ENCODE measurements at places on chromosomes 2 and 18. TPM values are rescaled to one million over a fixed set of nuclear protein-coding genes. Genes with fewer than 3 reads are reported as not detected.

The PIEZO2 gene
- 0.35 TPM for total RNA-seq

The KCNIP3 gene
- not detected for total RNA-seq

The AMMECR1L gene
- total RNA-seq: 19.6 TPM

The CD207 gene
- total RNA-seq: not detected

The B3GNT7 gene
- total RNA-seq: 0.40 TPM

The GORASP2 gene
- total RNA-seq: 104 TPM

The FAM228A gene
- not detected for total RNA-seq

The E2F6 gene
- total RNA-seq: 23.2 TPM

The SGPP2 gene
- 7.2 TPM for total RNA-seq

The GRHL1 gene
- 1.3 TPM for total RNA-seq

The ZNF385B gene
- total RNA-seq: 0.08 TPM

The COL5A2 gene
- 9.5 TPM for total RNA-seq

The DCC gene
- not detected for total RNA-seq

GRCh38 chr2:196750977-196751631 is 48.4 kb downstream of the GTF3C3 start:
- DNase-seq: peak; percentile 52

GRCh38 chr2:175004730-175004979 is 526 bp downstream of the CHN1 start:
- no peak for DNase-seq

DNA sequence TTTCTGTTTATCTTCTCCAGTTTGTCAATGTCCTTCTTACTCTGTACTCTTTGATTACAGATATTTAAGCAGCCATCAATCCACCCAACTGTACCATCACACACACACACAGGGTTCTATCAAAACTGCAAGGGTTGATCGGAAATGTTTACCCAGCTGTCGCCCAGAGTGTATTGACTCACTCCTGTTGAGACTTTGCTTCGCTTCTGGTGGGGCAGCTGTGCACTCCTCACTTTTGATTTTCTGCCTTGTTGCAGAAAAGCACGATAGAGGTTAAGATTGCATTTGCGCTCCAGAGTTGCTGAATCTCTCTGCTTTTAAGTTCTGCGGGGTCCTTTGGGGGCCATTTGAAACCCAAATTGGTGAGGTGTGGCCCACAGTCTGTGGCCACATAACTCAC is 216.2 kb downstream of the SETBP1 start:
- DNase-seq: no peak

DNA sequence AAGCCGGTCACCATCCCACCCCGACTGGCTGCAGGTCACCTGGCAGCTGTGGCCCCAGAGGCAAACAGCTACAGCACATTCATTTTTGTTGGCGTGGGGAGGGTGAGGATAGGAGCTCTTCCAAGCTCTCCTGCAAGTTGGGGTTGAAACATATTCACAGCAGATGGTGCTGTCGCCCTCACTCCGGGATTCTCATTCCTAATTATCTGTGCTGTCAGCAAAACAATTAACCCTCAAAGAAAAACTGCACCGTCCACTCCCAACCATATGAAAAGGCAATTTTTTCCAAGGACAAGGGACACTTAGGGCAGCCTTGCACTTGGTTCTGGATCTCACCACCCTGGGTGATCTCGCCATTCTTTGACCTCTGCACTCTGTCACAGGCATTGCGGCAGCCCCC is 68.6 kb downstream of the ZBTB7C start:
- DNase-seq: no peak

GRCh38 chr2:9668687-9669345 is 38.0 kb upstream of the YWHAQ start:
- DNase-seq: no peak

DNA sequence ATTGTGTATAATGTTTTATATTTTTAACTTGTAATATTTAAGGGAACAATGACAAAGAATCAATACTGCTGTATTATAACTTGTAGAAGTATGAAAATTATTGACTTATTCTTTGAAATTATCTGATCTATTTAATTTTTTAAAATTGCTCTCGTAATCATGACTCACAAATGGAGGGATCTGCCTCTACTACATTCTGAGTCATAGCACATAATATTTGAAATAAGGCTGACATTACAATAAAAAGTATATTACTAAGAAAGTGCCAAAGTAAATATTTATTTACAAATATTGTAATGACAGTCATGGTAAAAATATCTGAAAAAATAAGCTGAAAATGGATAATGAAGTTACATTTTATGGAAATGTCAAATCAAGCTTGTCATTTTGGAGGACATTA is 1144.6 kb upstream of the CDH2 start:
- DNase-seq: no peak

GRCh38 chr2:2579814-2580213 is 248.7 kb upstream of the MYT1L start:
- DNase-seq: no peak

GRCh38 chr2:220162320-220162719 is 534.9 kb downstream of the SLC4A3 start:
- DNase-seq: no peak

DNA sequence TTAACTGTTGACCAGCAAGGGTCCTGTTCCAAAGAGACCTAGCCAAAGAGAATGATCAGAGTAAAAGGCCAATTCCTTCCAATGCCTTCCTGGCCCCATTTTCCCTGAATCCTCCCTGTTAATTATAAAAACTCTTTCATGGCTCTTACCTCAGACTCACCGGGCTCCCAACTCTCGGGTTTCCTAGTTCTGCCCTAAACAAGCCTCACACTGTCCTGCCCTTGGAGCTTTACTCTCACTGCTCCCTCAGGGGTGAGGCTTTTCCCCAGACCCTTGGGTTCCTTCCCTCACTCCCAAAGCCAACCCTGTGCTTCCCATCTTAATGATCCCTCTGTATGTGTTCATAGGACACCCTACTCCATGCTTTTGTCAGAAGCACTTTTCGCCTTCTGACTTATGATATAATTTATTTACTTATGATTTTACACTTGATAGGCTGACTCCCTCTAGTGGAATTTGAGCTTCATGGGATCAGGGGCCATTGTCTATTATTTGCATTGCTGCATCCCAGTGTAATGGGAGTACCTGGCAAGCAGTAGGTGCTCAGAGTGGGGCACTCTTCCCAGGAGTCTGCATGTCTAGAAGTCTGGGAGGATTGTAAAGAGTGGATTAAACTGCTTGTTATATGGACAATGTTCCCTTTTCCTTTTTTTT is 29.9 kb upstream of the ZNG1B start:
- no peak for DNase-seq

- DNase-seq: no peak
These were observed 6.6 kb downstream of the GKN2 start for GRCh38 chr2:68946117-68946516.

DNA sequence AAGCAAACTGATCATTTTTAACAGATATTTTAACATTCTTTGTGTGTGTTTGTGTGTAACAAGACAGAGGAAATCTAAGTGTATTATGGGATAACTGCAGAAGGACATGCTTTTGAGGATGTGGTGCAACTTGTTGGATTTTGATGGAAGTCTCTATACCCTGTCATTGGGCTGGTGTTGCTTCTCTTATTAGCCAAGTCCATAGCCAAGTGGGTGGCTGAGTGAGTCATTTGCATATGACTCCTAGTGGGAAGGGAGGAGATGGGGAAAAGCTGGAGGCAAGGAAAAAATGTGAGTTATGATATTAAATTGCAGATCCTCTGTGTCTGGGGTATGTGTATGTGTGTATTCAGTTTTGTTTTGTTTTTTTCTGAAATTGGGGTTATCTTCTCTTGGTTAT is 879.9 kb downstream of the DCC start:
- DNase-seq: no peak

DNA sequence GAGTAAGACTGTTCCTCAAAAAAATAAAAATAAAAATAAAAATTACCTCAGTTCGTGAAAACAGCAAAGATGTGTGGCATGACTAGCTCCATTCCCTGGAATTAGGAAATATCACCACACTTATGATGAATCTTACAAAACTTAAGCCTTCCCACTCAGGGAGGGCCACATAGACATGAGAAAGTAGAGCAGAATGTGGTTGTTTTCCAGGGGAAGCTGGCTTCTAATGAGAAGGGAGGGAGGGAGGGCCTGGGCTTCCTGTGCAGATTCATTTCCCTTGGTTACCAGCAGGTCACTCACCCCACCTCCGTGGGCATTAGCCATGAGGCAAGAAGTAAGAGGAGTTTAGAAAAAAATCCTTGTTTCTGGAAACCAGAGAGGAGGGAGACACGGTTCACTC is 95.9 kb upstream of the RMDN2 start:
- no peak for DNase-seq

GRCh38 chr2:28108143-28108542 is 217.6 kb downstream of the BABAM2 start:
- DNase-seq: no peak

- no peak for DNase-seq
These were observed 115.2 kb downstream of the ZEB2 start for GRCh38 chr2:144404586-144405314.

- no peak for DNase-seq
These were observed 10.8 kb downstream of the BUB1 start for GRCh38 chr2:110667071-110667470.

DNA sequence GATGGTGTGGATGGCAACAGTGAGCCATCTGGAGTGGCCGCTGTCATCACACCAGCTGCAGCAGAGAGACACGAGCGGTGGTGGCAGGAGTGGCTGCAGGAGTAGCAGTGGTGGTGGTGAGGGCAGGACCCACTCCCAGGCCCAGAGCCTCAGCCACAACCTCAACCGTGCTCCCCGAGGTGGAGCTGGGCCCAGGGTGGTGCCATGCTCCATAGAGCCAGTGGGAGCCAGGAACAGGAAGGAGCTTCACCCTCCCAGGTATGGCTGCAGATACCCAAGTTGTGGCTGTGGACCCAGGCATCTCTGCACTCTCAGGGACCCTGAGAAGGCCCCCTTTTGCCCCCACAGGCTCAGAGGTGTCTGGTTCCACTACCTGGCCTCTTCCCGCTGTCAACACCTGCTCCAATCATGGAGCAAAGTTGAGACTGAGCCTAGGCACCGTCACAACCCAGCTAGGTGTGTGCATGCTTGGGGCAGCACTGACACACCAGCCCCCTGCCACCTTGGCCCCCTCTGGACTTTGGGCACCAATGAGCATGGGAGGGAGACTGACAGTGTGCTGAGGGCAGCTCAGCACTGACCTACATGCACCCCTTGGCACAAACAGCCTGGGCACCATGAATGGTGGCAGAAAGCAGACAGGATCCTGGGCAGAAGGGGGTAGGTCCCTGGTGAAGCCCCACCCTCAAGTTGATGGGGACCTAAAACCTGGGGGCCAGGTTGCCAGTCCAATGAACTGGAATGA is 188.9 kb downstream of the NDUFA10 start:
- DNase-seq: no peak

DNA sequence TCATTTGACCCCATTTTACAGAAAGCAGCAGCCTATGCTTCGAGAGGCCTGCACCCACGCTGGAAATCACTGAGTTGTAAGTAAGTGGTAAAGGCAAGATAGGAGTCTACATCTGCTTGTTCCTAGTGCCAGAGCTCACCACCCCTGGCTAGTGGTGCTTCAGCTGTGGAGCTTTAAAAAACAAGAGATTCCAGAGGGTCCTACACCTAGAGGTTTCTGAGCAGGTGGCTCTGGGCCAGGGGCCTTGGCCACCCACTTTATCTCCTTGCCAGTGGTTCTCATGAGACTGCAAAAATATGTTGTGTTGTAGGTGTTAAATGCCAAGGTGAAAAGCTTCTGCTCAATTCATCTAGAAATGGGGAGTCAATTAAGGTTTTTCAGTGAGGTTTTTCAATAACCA is 60.0 kb upstream of the SERTAD2 start:
- DNase-seq: no peak

DNA sequence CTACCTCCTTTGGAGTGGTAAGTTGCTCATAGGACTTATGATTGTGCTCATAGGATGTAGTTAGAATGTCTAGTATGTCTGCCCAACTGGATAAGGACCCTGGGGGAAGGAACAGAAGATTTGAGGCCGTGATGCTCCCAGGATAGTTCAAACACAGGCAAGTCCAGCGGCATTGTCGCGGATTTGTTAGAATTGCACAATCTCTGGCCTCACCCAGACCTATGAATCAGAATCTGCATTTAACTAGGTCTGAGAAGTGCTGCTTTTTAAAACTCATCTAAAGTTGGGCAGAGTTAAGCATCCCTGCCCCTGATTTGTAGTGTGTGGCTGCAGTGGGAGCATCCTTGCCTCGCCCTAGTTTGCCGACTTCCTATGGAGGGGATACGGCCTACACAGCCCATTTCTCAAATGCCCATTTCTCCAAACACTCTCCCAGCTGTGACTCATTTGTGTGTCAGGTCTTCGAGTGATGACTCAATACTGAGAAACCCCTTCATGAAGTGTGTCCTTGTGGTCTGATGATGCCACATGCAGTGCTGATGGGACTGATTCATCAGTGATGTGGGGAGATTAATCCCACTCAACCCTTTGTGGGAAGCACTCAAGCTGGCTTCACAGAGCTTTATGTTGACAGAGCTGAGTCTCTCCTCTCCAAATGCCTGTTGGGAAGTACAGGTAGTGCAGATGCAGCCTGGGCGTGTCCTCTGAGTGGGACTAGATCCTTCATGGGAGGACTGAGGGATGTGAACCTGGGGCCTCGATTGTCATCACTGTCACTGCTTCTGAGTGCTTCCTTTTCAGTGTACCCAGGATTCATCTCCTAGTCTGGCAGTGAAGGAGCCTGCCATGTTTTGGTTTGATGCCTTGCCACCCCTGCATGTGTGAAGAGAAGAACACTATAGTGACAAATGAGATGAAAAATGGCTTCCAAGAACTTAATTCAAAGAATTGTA is 18.7 kb downstream of the SMIM21 start:
- DNase-seq: no peak

GRCh38 chr2:15894481-15895144 is 45.7 kb upstream of the MYCN start:
- DNase-seq: no peak

GRCh38 chr2:37779611-37780386 is 108.4 kb upstream of the CDC42EP3 start:
- no peak for DNase-seq

GRCh38 chr2:171406044-171406443 is 27.7 kb downstream of the METTL8 start:
- no peak for DNase-seq

DNA sequence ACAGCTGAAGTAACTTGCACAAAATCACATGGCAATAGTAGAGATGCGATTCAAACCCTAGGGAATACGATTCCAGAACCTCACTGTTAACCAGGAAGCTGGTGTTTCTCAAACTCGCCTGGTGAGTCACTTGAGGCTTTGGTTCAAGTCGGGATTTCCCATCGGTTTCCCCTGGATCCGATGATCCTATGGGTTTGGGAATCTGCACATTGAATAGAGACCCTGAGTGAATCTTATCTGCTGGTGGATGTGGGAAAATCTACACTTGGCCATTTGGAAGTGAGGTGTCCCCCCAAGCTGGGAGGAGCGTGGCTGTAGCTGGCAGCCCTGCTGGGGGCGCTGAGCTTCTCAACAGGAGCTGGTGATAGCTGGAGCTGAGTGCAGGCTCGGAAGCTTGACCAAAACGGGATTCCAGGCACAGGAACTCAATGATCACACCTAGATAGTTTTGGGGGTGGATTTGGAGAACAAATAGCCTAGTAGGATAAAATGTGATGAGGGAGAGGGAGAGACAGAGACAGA is 135.4 kb downstream of the PRKCE start:
- DNase-seq: no peak

GRCh38 chr2:238100049-238100820 is at the start of gene ESPNL:
ESPNL (plus strand) TSS chr2:238100340; CDS start chr2:238100420, 80 bp downstream.
- DNase-seq: no peak

Measured in activated T-cell treated with anti-CD3 and anti-CD28 coated beads, Interleukin-2, amount 50 U/mL, for 4 hours (primary cell).